ENCODE measurements at places on chromosomes 2 and 18. TPM values are rescaled to one million over a fixed set of nuclear protein-coding genes. Genes with fewer than 3 reads are reported as not detected.
A peak's percentile ranks its signal among the peaks of the same experiment; 100 is the strongest.

DNA sequence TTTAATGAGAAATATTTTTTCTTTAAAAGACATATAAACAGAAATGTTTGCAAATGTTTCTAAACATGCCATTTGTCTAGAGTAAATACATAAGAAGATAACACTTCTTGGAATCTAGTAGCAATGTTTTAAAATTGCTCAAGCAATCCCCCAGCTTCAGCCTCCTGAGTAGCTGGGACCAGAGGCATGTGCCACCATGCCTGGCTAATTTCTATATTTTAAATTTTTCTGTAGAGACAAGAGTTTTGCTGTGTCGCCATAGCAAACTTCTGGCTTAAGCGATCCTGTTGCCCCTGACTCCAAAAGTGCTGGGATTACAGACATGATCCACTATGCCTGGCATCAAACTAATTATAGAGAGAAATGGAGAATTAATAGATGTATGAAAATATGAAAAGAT, 14.6 kb upstream of the MBD2 start:
- no peak for DNase-seq

GRCh38 chr2:183541766-183542165, 417.5 kb downstream of the NUP35 start:
- DNase-seq, result peak; percentile 49

Gene CFAP65
- 0.27 TPM for total RNA-seq

DNA sequence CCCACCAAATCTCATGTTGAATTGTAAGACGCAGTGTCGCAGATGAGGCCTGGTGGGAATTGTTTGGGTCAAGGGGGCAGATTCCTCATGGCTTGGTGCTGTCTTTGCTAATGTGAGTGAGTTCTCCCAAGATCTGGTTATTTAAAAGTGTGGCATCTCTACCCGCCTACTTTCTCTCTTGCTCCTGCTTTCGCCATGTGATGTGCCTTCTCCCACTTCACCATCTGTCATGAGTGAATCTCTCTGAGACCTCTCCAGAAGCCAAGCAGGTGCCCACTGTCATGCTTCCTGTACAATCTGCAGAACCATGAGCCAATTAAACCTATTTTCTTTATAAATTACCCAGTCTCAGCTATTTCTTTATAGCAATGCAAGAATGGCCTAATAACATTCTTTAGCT, 246.6 kb upstream of the CDH20 start:
- no peak for DNase-seq

DNA sequence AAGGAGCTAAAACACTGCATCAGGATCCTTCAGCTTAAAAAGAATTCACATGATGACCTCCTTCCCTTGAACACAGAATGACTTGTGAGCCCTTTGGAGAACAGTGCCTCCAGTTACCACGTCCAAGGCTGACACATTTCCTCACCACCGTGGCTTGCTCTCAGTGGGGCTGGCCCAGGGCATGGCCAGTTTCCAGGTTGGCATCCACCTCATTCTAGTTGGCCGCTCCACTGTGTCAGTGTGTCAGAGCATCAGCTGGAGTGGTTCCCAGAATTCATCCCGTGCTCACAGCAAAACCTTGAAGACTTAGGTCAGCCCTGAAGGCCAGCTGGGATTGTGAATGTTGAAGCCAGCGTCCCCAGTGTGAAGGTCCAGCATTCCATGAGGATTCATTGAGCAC, 158.5 kb downstream of the INSIG2 start:
- DNase-seq, result no peak

Gene INHBB
- total RNA-seq, result 7.1 TPM

GRCh38 chr2:99880148-99880963, 262.0 kb downstream of the AFF3 start:
- peak; percentile 95 for DNase-seq

GRCh38 chr2:57490741-57491140, 555.9 kb upstream of the VRK2 start:
- no peak for DNase-seq

DNA sequence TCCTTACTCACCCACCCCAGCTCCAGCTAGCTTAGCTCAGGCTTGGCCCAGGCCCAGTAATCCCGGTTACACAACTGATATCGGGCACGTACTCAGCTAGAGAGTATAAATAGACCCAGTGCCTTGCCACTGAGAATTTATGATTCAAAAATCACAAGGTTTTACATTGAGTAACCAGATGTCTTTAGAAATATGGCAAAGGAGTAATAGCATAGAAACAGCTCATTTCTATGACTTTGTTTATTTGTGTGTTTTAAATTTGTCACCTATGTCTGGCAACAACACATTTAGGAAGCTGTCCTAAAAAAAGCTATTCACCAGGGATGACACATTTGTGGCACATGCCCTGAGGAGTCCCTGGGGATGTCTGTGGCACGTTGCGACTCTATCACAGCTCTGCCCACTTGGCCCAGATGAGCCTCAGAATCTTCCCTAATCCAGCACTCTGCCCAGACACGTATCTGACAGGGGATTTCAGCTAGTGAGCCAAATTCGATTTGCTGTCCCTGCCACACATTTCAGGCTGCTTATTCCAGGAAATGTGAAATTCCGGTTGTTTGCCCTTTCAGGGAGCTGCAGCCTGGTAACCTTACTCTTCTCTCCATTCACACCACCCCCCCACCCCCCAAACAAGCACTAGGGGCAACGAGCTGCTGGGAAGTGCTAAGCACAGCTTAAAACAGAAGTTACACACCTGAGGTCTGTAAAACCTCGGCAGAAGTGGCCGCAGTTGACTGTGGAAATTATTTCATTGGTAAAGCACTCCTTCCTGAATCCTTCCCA, 85.4 kb upstream of the ZCCHC2 start:
- peak; percentile 39 for DNase-seq

DNA sequence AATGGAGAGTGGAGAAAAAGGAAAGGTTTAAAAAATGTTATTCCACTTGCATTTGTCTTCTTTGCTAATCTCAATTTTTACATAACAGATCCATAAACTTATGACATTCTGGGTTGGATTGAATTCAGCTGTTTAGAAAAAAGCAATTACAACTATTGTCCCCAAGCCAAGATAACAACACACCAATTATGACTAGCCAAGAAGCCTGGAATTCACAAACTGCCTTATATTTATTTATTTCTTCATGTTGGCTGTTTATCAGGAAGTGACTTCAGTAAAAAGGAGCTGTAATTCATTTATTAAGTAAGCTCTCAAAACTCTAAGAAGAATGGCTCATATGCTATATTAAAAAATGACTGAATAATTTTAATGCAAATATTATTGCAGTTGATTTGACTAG, 137.4 kb downstream of the CALCRL start:
- no peak for DNase-seq

DNA sequence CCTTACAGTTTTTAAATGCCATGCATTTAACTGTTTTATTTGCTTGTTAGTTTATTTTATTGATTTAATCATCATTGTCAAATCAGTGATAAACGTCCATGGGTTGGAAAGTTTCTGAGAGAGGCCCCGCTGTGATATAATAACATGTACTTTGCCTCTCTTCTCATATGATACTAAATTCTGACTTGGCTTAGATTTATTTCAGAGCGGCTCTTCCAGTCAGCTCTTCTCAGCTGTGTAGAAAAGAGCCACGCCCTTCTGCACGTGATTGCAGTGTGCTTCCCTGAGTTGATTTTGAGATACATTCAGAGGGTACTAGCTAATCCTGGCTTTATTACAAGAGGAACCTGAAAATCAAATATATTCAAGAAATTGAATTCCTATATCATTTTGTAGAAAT, 218.6 kb downstream of the KCNE4 start:
- DNase-seq, result no peak

All from astrocyte (in vitro differentiated cells and primary cell).